Heart right ventricle (tissue), 16 donors: ENCODE measurements at places on chromosomes 12 and 14. TPM values are rescaled to one million over a fixed set of nuclear protein-coding genes. Genes with fewer than 3 reads are reported as not detected.
A peak's percentile ranks its signal among the peaks of the same experiment; 100 is the strongest.

GRCh38 chr12:47385653-47386052 lies 305.9 kb upstream of the AMIGO2 start:
- no peak for DNase-seq

CMA1 gene
- polyA plus RNA-seq, result not detected

DNA sequence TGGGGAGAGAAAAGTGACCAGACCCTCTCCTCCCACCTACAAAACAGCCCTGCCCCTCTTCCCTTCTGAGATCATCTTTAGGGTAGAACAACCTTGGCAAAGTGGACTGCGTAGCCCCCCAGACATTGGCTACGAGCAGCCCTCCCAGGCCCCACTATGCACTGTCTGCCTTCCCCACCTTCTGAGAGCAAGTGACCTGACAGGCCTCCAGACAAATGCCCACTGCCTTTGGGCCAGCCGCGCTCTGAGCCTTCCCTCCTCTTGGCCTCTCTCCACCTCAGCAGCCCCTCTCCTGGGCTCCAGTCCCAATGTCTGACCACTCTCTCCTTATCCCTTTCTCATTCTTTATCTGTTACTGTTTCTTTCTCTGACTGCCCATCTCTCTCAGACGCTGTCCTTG lies 46.5 kb upstream of the CCND2 start:
- no peak for DNase-seq

OLR1 gene
- 0.07 TPM for polyA plus RNA-seq

GRCh38 chr12:48002773-48003218 lies 1.5 kb downstream of the COL2A1 start:
- peak; percentile 26 for DNase-seq

ANO2 gene
- 4.0 TPM for polyA plus RNA-seq

PRB2 gene
- polyA plus RNA-seq, result not detected

CFAP54 gene
- not detected for polyA plus RNA-seq

GRCh38 chr12:25106818-25107217 lies 88.1 kb downstream of the DNAI7 start:
- no peak for DNase-seq

GRCh38 chr14:100406505-100407131 lies 83.5 kb downstream of the SLC25A47 start:
- DNase-seq, result no peak

- no peak for DNase-seq
Observed at GRCh38 chr12:57735198-57735855, 3.2 kb downstream of the AGAP2 start.

CCT2 gene
- polyA plus RNA-seq, result 41.3 TPM

NFATC4 gene
- polyA plus RNA-seq, result 28.7 TPM

- no peak for DNase-seq
Observed at GRCh38 chr14:67522270-67522669, 10.8 kb upstream of the PLEKHH1 start.

GLT8D2 gene
- polyA plus RNA-seq, result 3.8 TPM
